ENCODE measurements at places on chromosomes 2 and 18. TPM values are rescaled to one million over a fixed set of nuclear protein-coding genes. Genes with fewer than 3 reads are reported as not detected.

DNA sequence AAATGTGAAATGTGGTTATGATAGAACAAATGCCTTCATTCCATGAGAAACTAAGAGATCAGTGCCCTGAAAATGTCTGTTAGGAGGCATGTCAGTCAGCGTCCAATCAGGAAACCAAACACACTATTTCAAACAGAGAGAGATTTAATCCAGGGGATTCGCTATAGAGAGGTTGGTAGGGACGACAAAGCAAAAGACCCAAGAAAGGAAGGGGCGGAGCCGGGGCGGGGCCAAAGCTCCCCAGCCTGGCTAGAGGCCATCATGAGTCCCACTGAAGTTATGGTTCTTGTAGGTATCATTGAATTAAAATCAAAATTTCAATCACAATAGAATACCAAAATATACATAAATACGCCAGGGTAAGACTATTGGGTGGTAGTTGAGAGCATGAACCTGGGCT lies 32.9 kb upstream of the RNF149 start:
- no peak for DNase-seq

- DNase-seq, result no peak
These were observed 664.2 kb downstream of the TDRD15 start for GRCh38 chr2:21787941-21788340.

- no peak for DNase-seq
These were observed 2.8 kb downstream of the NCKAP1 start for GRCh38 chr2:183035298-183035953.

DNA sequence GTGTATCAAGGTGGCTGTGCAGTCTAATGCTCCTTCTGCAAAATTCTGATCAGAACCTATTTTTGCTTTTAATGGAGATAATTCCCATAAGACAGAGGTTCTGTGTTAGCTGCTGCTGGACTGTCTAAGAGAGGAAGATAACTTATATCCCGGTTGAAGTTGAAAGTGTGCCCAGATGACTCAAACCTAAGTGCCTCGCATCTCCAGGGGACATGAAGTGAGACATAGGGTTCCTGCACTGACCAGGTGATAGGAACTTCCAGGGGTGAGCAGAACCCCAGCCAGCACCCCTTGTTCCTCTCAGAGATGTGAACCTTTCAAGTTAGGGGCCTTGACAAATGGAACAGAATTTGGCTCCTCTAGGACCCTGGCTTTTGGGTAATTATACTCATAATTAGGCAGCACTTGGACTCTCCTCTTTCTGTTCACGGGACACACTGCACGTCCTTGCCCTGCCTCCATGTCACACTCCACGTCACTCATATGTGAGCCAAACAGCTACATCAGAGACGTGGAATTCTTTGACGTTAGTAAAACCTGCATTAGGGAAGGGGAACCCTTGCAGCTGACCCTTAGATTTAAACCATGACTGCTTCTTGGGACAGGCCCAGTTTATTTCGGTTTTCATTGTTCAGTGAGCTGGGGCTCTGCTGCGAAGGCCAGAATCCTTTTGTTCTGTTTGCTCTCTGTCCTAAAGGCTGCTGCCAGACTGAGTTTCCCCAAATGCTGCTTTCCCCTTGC lies 104.5 kb upstream of the ALPP start:
- no peak for DNase-seq

The RSAD2 gene
- 3.8 TPM for total RNA-seq

DNA sequence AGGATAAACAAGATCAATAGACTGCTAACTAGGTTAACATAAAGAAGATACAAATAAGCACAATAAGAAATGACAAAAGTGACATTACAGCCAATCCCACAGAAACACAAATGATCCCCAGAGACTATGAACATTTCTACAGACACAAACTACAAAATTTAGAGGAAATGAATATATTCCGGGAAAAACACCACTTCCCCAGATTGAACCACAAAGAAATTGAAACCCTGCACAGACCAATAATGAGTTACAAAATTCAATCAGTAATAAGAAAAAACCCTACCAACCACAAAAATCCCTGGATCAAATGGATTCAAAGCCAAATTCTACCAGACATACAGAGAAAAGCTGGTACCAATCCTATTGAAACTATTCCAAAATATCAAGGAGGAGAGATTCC lies 232.4 kb upstream of the RBMS1 start:
- DNase-seq, result no peak

The PLCL1 gene
- total RNA-seq, result 17.6 TPM
